ENCODE measurements at places on chromosomes 5 and 9.

- peak; percentile 15 for DNase-seq
Observed at GRCh38 chr5:16489322-16489791, 23.8 kb upstream of the ZNF622 start.

DNA sequence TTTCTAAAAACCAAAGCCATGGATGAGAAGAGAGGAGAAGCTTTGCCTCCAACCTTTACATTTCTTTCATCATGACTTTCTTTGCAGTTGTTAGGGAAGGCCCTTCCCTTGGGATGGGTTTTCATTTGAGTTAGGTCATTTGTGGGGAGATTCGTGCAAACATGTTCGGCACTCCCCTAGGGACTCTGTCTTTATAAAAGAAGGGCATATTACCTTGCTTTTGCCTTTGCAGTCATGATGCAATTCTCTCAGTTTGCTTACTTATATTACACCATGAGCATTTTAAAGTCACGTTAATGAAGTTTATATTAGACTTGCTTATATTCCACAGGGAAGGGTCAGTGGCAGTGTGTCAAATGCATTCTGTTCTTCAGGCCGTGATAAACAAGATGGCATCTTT, 289.3 kb upstream of the WWC1 start:
- DNase-seq, result no peak

GRCh38 chr5:56774957-56775356, 40.4 kb upstream of the MAP3K1 start:
- no peak for DNase-seq

DNA sequence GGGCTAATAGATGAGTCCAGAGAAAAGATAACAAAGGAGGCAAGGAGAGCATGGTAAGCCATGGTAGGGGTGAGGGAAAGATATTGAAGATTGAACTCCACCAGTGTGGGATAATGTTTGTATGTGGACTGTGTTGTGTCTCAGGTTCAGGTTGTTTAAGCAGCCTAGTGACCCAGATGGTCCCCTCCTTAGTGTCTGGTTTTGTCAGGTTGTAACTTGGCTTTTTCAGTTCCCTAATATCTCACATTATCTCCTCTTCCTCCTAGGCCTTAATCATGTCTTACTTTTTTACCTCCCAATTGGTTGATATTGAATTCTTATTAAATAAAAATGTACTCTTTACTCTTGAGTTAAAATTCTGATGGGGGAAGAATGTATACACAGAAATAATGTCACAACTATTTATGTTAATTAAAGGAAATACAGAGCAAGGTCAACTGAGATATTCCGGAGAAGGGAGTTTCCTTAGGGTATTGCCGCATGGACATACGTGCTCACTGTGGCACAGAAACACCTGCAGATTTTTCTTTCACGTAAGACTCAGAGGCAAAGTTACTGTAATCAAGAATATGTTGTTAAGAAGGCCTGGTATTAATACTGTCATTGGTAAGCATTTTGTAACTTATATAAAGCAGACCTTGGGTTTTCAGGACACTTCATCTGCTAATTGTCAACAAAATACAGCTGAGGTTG, 23.4 kb upstream of the SH3GL2 start:
- no peak for DNase-seq

- no peak for DNase-seq
Observed at GRCh38 chr5:178899289-178899688, 3.6 kb downstream of the ZFP2 start.

DNA sequence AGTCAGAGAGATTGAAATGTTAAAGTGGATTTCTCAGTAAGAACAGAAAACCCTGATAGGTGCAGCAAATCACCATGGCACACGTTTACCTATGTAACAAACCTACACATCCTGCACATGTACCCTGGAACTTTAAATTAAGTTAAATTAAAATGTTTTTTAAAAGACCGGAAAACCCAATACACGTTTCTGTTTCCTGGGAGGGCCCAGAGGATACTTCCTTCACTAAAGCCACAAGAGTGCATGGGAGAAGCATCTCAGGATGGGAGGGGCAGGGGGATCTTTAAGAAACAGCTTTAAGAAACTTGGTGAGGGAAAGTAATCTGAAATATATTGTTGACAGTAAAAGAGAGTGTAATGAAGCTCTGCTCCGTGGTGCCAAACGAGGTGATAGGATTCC, 164.7 kb upstream of the PTGER4 start:
- DNase-seq, result peak; percentile 11

Measured in CD4-positive, alpha-beta T cell treated with Interleukin-17A for 4 hours (primary cell).